NCI-H2107 (cell line): ENCODE measurements at places on chromosomes 1 and 21.

DNA sequence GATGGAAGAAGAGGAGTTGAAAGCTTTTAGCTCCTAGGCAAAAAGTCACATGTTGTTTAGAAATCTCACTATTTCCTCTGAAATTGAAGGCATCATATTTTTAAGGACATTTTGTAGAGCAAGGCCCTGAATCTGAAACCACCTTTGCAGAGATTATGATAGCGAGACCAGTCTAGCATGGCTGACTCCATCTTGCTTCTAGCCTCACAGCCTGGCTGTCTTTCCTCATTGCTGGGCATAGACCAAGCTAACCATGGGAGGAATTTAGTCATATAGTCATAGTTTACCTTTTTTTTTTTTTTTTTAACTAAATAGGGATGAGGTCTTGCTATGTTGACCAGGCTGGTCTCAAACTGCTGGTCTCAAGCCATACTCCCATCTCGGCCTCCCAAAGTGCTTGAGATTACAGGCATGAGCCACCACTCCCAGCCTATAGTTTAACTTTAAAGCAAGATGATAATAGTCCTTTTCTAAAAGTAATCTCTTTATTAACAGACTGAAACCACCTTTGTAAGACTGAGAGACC is 42.2 kb upstream of the ZNF326 start:
- DNase-seq, result no peak

DNA sequence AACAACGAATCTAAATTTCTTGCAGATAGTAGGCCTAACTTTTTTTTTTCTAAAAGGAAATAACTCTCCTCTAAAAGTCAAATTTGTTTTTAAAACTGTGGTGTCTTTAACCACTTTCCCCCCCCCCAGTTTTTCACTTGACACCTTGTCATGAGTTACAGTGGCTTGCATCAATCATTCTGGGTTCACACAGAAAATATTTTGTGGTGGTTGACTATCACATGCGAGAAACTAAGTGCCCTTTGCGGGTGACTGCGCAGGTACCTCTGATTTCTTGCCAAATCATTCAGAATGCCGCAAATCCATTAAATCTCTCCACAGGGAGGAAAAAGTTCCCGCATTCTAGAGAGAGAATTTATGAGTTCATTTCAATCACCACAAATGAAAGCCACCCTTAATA is 23.8 kb upstream of the SAMSN1 start:
- DNase-seq, result no peak

GRCh38 chr1:209673631-209674417 is 1.4 kb upstream of the G0S2 start:
- DNase-seq, result no peak

- no peak for DNase-seq
These were observed 6.1 kb upstream of the LHX8 start for GRCh38 chr1:75127916-75128717.

GRCh38 chr1:192158181-192158580 is at the start of gene RGS18:
Gene RGS18, plus strand, starts transcription at chr1:192158462. Its CDS starts 176 bp downstream, at chr1:192158638.
- DNase-seq, result no peak

GRCh38 chr21:42829417-42829816 is 49.9 kb downstream of the WDR4 start:
- DNase-seq, result no peak
